ENCODE measurements at places on chromosomes 7 and 10. TPM values are rescaled to one million over a fixed set of nuclear protein-coding genes. Genes with fewer than 3 reads are reported as not detected.

The SLC39A12 gene
- total RNA-seq = not detected

The KIAA1549 gene
- total RNA-seq = 0.99 TPM

The PRSS37 gene
- not detected for total RNA-seq

The DIP2C gene
- 21.8 TPM for total RNA-seq

The NANOS1 gene
- 1.5 TPM for total RNA-seq

The TSPAN33 gene
- total RNA-seq = 0.15 TPM

The SUMF2 gene
- 259 TPM for total RNA-seq

The GSTO2 gene
- 3.8 TPM for total RNA-seq

The POLR3A gene
- 17.9 TPM for total RNA-seq

The BUD31 gene
- 101 TPM for total RNA-seq

The CACNB2 gene
- total RNA-seq = 1.2 TPM

The PRDX3 gene
- total RNA-seq = 191 TPM

The WNT16 gene
- 0.50 TPM for total RNA-seq

The ADAM22 gene
- 1.0 TPM for total RNA-seq

The CC2D2B gene
- total RNA-seq = not detected

The AS3MT gene
- 7.6 TPM for total RNA-seq

The UTF1 gene
- total RNA-seq = not detected

The SFTPA1 gene
- total RNA-seq = not detected

The CHN2 gene
- 0.29 TPM for total RNA-seq

The EPO gene
- not detected for total RNA-seq

The TMEM196 gene
- not detected for total RNA-seq

The BUD23 gene
- 54.8 TPM for total RNA-seq

The ZNF804B gene
- not detected for total RNA-seq

The MCM10 gene
- 6.0 TPM for total RNA-seq

The TMEM273 gene
- total RNA-seq = not detected

The NPY4R gene
- not detected for total RNA-seq

The CCDC136 gene
- total RNA-seq = 11.1 TPM

The EBLN1 gene
- not detected for total RNA-seq

The AGAP9 gene
- 5.5 TPM for total RNA-seq

The WEE2 gene
- 0.33 TPM for total RNA-seq

The RAB18 gene
- 40.7 TPM for total RNA-seq

The MYOF gene
- 263 TPM for total RNA-seq

The CALD1 gene
- 232 TPM for total RNA-seq

The ZPBP gene
- not detected for total RNA-seq

The AKR1D1 gene
- total RNA-seq = not detected

The NXPH1 gene
- not detected for total RNA-seq

The LRRTM3 gene
- not detected for total RNA-seq

All from smooth muscle cell of trachea (primary cell).